COLO829 (cell line): ENCODE measurements at places on chromosomes 4 and X.

DNA sequence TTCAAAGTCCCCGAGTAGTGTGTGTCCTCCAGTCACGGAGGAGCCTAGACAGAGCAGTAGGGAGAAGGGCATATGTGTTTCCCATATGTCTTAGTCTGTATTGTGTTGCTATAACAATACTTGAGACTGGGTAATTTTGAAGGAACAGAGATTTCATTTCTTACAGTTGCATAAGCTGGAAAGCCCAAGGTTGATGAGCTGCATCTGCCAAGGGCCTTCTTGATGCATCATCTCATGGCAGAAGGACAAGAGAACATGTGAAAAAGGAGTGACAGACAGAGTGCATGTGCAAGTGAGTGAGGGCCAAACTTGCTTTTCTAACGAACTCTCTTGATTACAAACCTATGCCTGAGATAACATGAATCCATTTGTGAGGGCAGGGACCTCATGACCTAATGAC is 243.4 kb downstream of the ARHGAP10 start:
- no peak for DNase-seq

GRCh38 chr4:47929682-47930201 is 15.4 kb upstream of the NFXL1 start:
- no peak for DNase-seq

DNA sequence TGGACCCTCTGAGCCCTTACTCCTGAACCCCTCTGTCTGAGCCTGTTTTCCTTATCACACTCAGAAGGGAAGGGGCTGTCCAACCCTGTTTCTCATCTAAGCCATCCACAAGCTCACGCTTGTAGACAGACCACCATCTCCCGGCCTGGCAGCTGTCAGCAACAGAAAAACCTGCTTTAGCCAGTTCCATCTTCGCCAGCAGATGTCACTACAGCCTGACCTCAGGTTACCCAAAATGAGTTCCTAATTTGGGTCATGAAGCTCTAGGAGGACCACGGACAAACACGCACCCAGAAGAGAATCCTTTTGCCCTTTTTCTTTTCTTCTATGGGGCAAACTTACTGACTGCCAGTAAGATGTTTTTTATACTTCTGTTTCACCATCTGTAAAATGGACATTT is 445.4 kb downstream of the BCOR start:
- no peak for DNase-seq

DNA sequence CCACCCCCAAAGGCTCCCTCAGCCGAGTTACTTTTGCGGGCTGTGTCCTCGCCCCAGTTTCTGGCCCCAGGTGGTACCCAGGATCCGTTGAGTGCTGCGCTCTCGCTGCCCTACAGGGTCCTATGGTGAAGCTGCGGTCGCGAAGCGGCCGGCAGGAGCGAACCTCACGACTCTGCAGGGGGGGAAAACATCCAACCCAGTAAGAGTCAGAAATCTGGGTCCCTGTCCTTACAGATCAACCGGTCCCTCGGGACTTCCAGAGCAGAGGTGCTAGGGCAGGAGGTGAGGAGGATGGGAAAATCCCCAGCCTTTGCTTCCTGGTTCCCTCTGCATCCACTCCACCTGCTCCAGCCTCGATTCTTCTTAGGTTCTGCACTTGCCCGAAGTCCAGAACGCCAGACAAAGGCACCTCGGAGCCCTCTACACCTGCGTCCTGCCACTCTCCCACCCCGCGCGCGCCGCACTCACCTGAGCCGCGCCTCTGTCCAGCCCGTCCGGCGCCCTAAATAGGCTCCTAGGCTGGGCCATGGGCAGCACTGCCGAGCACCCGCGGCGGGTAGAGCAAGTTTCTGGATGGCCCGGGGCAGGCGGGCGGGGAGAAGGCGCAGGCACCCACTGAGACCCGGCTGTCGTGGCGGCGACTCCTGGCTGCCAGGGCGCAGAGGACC is at the start of gene HS3ST1:
TSS of gene HS3ST1 (minus strand) at position 664 of the 668 bp plus-strand sequence. CDS start 28,889 bp downstream, outside the sequence.
- DNase-seq = no peak

- no peak for DNase-seq
Observed at GRCh38 chr4:95835672-95836071, 4.2 kb upstream of the PDHA2 start.

GRCh38 chrX:44890247-44890646 is 17.3 kb downstream of the KDM6A start:
- no peak for DNase-seq

GRCh38 chr4:74055096-74055495 is 16.6 kb upstream of the CXCL3 start:
- DNase-seq = no peak

- peak; percentile 24 for DNase-seq
Observed at GRCh38 chrX:131633285-131633917, 89.5 kb downstream of the OR13H1 start.

- DNase-seq = no peak
Observed at GRCh38 chr4:8913121-8913857, 41.6 kb upstream of the HMX1 start.

DNA sequence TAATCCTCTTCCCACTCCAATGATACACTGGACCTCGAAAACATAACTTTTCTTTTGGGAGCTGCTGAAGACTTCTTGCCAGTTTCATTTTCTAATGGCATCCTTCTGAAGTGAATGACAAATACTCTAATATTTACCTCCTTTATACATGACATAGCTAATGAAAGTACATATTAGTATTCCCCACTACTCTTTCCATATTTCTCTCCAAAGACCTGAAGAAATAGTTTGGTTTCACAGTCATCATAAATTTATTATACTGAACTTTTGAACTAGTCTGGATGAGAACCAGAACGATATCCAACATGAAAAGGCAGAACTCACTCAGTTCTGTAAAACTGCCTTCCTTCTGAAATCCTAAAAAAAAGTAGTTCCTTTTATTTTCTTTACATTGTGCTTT is 139.1 kb downstream of the GPC3 start:
- DNase-seq = no peak

DNA sequence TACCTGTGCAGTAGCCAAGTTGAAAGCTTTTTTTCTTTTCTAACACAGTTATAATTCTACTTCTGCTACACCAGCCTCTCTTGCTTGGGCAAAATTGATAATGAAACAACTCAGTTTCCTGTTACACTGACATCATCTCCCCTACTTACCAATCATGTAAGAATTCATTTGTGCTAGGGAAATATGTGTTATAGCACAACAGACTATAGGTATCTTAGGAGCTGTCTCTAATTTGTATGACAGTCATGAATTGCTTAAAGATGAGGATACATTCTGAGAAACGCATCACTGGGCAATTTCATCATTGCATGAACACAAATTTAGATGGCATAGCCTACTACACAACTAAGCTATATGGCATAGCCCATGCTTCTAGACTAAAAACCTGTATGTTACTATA is 246.3 kb upstream of the ANKRD50 start:
- no peak for DNase-seq

- no peak for DNase-seq
Observed at GRCh38 chrX:23864742-23865326, 42.9 kb downstream of the APOO start.

- DNase-seq = no peak
Observed at GRCh38 chr4:16942491-16942890, 44.0 kb upstream of the LDB2 start.

GRCh38 chr4:85828027-85828890 is 353.3 kb downstream of the ARHGAP24 start:
- DNase-seq = no peak

- peak; percentile 76 for DNase-seq
Observed at GRCh38 chr4:126899331-126899801, 733.4 kb upstream of the INTU start.

DNA sequence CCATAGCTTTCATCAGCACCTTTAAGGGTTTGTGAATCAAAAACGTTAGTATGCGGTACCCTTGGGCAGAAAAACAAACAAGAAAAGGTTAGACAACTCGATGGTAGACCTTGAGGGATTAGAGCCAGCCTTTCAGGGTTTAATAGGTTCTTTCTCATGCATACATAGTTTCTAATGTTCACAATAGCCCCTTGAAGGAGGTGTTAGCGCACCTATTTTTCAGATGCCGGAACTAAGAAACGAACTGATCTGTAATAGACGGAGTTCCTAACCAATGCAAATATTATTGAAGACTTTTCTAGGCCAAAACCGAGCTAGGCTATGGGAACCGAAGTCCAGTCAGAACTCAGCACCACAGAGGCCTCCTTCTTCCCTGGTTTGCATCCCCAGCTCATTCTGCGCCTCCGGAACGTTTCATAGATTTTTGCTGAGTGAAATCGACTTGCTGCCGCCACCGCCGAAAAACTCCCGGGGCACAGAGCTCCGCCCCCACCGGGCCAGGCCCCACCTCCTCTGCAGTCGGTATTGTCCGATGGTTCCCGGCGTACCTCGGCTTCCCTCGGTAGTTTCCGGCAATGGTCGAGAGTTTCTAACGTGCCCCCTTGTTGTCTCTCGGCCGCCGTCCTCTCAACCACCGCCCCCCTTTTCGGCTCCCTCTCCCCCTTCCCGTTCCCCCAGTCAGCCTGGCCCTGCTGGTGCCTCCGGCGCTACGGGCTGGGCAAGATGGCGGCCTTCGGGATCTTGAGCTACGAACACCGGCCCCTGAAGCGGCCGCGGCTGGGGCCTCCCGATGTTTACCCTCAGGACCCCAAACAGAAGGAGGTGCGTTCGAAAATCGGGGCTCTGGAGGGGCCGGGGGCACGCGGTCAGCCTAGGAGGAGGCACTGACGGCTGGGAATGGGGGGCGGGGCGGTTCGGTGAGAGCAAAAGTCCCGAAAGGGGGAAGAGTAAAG is at the start of gene MED12:
TSS of gene MED12 (plus strand) at position 565 of the 953 bp plus-strand sequence. CDS start at position 724, 159 bp downstream.
- peak; percentile 63 for DNase-seq

DNA sequence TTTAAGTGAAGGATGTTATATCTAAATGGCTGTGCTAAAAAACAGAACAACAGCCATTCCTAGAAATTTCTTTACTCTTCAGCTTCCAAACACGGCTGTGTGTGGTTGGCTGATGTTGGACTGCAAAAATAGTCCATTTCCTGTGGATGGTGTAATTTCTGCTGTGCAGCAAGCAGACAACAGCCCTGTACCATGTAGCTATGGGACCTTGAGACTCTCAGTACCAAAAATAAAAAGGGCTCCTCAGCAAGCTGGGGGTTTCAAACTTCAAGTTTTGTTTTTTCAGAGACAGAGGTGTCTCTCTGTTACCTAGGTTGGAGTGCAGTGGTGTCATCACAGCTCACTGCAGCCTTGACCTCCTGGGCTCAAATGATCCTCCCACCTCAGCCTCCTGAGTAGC is 18.1 kb downstream of the CD40LG start:
- DNase-seq = no peak

- no peak for DNase-seq
Observed at GRCh38 chr4:95556207-95556859, 7.6 kb upstream of the UNC5C start.

DNA sequence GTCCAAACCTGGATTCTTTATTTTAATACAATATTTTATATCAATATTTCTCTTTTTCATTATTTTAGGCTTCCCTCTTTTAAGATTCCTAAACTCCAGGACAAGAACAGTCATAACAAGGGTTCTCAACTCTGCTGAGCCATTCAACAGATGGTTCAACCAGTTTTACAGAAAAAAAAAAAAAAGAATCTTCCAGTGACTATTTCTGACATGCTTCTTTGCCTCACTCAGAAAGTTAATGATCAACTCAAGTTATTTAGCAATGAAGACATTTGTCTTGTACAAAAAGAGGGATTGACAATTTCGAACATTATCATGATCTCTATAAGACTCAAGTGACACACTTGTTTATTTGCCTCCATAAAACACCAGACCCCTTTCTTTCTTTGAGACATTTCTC is 282.6 kb upstream of the GRID2 start:
- no peak for DNase-seq

GRCh38 chr4:91729851-91730250 is 573.9 kb upstream of the GRID2 start:
- no peak for DNase-seq

DNA sequence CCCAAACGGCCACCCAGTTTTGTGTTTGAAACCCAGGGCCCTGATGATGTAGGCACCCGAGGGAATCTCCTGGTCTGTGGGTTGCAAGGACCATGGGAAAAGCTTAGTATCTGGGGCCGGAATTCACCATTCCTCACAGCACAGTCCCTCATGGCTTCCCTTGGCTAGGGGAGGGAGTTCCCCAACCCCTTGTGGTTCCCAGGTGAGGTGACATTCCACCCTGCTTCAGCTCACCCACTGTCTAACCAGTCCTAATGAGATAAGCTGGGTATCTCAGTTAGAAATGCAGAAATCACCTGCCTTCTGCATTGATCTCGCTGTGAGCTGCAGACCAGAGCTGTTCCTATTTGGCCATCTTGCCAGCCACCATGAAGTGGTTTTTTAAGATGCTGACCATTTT is 84.0 kb downstream of the PRKG2 start:
- DNase-seq = no peak

DNA sequence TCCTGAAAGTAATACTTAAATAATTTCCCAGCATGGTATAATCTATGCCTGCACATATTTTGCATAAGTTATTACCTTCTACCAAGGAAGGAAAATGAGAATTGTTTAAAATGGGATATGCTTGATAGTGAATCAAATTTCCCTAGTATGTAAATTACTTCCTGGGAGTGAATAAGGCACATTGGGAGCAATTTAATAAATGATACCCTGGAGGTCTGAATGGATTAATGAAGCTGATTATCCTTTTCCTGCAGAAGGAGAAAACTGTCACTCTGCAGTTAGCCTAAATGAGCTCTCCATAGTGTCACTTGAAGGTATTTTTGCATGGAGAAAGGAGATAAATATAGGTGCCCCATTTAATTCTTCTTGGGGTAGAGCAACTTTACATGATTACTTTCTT is 2212.0 kb downstream of the PCDH7 start:
- no peak for DNase-seq

DNA sequence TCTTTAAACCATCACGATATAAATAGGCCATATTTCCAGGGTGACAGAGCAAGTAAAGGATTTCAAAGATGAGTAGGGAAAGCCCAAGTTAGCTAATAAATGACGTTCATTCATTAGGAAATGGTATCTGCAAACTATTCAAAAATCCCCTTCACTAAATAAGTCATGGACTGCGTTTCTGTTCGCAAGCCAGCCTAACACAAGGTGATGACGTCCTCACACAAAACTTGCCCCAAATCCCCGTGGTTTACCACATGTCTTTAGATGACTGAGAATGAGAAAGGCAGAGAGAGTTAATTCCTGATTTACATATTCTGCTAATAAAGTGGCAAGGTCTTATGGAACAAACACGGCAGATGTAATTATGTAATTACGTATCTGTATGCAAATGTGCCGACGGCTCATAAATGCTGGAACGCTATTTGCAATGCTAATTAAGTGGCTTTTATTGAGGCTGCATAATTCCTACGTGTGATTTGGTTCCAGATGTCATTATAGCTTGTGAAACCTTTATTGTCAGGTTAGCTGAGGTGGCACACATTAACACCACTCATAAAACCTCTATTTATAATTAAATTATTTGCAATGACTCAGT is 437.7 kb upstream of the FRG1 start:
- no peak for DNase-seq

- no peak for DNase-seq
Observed at GRCh38 chr4:160184884-160185283, 1082.0 kb downstream of the RAPGEF2 start.

- no peak for DNase-seq
Observed at GRCh38 chr4:107333518-107333917, 297.4 kb upstream of the DKK2 start.

- DNase-seq = no peak
Observed at GRCh38 chr4:70903291-70903603, 1.1 kb downstream of the MOB1B start.
